ENCODE measurements at places on chromosomes 13 and 19.

- DNase-seq, result no peak
Observed at GRCh38 chr13:105048677-105049076, 1486.8 kb downstream of the EFNB2 start.

DNA sequence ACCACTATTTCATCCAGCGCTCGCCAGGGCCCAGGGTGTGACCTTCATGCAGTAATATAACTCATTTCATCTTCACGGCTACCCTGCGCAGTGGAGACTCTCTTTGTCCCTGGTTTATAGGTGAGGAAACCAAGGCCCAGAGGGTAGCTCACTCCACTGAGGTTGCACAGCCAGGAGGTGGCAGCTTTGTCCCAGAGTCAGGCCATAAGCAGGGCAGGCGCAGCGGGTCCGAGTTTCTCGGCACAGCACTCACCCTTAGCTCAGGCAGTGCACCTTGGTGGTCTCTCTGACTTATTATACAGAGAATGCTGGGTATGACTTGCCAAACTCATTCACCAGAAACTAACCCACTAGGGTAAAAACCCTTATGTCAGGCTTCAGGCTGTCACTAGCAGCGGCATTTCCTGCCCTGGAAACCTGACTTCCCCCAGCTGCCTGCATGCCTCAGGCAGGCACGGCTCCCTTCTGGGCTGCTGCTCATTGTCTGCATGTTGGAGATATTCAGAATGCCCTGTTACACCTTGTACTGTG is 24.5 kb downstream of the PPP5C start:
- DNase-seq, result no peak

DNA sequence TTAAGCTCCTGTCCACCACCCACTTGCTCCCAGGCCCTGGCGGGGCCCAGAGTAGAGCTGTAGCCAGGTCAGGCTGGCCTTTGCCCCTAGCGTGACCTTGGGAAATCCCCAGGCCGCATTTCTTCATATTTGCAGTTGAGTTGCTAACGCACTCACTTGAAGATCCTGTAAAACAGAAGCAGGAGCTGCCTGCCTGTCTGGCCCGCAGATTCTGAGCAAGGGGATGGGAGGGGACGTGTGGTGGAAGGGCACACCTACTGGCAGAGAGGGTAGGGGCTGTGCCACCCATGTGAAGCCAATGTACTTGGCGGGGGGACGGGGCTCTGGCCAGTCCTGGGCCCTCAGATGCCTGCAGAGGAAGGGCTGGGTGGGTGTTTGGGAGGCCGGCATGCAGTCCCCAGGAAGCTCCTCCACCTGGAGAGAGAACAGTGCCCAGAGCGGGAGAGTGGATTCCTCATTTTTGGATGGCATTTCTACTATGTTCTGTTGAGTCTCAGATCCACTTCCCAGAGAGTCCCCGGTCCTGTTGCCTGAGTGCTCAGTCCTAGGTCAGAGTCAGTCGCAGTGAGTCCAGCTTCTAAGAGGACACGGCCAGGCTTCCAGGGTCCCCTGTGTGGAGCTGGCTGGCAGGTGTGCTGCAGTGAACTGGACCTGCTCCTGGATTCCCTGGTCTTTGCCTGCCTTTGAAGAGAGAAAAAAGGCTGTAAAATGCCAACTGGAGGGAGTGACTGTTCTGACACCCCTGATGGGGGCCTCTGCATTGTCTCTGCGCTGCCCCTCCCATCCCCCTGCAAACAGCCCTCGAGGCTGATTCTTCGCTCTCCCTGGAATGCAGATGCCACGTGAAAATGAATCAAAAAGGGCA is 62.9 kb downstream of the GGACT start:
- DNase-seq, result peak; percentile 50

DNA sequence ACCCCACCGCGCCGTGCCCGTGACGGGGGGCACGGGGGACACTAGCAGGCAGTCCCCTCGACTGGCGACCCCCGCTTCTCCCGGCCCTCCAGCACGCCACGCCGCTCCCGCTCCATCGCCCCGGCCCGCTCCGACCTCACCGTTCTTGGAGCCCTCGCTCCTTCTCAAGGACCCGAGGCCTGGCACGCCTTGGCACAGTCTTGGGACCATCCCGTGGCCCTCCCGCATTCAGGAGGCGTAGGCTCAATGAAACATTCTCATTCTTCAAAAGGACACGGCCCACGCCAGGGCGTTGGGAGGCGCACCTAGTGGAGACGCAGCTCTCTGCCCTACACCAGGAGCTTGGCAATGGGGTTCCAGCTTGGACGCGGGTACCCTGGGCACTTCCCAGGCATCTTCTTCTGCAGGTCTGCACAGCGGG is 473 bp upstream of the CERS1 start:
- peak; percentile 42 for DNase-seq

GRCh38 chr13:42284068-42284467 is 12.1 kb downstream of the AKAP11 start:
- DNase-seq, result no peak

DNA sequence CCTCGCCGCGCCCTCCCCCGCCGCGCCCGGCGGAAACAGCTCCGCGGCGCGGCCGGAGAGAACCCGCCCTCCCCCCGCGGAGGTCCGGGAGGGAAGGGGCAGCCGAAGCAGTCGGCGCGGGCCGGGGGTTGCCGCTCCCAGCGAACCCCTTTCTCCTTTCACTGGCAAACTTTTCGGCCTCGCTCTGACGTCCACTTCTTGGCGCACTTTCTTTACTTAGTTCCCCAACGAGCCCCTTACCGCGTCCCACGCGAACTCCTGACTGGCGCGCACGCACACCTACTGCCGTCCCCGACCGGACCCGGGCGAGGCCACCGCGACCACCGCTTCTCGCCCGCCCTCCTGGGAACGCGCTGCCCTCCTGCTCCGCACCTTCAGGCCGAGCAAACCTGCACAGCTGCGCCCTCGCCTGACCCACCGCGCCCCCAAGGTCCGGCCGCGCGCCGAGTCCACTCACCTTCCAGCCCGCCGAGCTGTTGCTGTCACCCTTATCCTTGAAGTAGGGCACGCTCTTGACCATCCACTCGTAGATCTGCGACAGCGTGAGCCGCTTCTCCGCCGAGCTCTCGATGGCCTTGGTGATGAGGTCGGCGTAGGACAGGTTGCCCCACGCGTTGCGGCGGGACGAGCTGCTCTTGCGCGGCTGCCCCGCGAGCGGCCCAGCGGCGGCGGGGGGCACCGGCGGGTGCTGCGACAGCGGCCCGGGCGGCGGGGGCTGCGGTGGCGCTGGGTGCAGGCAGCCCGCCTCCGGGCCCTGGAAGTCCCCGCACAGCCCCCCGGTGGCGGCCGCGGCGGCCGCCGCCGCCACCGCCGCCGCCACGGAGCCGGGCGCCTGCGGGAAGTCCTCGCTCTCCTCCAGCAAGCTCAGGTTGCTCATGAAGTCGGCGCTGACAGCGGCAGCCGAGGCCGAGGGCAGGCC is 1.1 kb downstream of the FOXO1 start:
- no peak for DNase-seq

GRCh38 chr19:6227936-6228325 is 51.8 kb downstream of the MLLT1 start:
- DNase-seq, result peak; percentile 41

GRCh38 chr13:112839356-112840105 is 129.5 kb upstream of the MCF2L start:
- DNase-seq, result no peak

GRCh38 chr13:20658451-20659040 is 45.0 kb upstream of the IL17D start:
- no peak for DNase-seq

GRCh38 chr19:9178901-9179300 is at the start of gene OR7D2:
Gene OR7D2, plus strand, starts transcription at chr19:9178979. Its CDS starts 6,803 bp downstream, at chr19:9185782.
- no peak for DNase-seq

DNA sequence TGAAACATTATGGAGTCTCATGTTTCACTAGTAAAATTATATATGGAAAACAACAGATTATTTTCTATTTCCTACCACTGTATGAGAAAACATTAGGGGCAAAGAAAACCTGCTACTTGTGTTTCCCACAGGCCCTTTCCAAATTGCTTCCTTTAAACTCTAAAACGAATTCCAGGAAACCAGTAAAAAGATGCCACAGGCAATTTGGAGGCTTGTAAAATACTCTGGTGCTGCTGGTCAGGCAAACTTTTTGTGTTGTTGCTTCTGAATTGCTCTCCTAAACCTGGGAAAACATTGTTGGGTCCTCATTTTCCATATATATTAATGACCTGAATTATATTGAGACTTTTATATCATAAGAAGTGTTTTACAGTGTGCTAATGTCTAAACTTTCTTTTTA is 141.5 kb downstream of the TDRD3 start:
- DNase-seq, result peak; percentile 2

- DNase-seq, result peak; percentile 9
Observed at GRCh38 chr13:90187478-90188350, 1159.8 kb upstream of the MIR17HG start.

DNA sequence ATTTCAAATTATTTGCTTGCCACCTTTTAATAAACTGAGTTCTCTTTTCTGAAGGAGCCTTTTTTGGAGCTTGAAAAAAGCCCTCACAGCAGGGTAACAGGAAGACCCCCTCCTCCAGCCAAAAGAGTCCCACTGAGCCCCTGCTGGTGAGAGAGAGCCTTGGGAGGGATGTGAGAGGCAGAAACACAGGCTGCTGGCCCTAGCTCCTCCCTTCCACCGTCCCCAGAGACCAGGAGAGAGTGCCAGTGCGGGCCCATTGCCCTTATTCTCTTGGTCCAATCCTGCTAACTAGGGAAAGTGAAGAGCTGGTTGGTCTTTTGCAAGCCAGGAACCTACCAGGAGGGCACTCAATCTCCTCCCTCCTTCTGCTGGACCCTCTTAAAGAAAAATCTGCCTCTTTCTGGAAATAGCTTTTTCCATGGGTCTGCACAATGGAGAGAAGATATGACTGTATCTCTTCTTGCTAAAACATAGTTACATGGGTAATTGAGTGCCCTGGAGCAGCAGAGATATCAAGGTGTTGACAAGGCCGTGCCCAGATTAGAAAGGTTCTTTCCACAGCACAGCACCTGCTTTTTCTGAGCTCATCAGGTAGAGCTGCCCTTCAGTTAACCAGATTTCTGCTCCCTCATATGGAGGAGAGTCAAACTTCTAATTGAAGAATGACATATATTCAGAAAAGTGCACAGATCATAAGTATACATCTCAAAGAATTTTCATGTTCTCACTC is 113.9 kb downstream of the LRCH1 start:
- peak; percentile 42 for DNase-seq

DNA sequence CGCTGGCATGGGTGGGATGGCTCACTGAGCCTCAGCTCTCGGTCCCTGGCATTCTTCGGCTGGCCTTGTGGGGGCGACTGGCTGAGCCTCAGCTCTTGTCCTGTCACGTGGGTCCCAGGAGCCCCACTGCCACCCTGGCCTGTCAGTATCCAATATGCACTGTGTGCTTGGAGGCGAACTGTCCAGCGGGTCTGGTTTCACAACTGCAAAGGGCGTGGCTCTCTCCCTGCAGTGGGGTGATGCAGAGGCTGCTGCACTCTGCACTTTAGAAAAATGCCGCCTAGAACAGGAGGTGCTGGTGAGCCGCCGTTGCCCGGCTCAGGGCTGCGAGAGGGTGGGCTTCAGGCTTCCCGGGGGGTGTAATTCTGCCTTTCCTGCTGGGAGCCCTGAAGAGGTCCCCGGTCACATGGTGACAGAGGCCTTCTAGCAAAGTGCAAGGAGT is 17.0 kb upstream of the TMEM255B start:
- DNase-seq, result no peak

- DNase-seq, result peak; percentile 91
Observed at GRCh38 chr19:11137542-11138384, 17.8 kb downstream of the SPC24 start.

GRCh38 chr13:27933580-27934328 is 14.0 kb downstream of the PDX1 start:
- no peak for DNase-seq

DNA sequence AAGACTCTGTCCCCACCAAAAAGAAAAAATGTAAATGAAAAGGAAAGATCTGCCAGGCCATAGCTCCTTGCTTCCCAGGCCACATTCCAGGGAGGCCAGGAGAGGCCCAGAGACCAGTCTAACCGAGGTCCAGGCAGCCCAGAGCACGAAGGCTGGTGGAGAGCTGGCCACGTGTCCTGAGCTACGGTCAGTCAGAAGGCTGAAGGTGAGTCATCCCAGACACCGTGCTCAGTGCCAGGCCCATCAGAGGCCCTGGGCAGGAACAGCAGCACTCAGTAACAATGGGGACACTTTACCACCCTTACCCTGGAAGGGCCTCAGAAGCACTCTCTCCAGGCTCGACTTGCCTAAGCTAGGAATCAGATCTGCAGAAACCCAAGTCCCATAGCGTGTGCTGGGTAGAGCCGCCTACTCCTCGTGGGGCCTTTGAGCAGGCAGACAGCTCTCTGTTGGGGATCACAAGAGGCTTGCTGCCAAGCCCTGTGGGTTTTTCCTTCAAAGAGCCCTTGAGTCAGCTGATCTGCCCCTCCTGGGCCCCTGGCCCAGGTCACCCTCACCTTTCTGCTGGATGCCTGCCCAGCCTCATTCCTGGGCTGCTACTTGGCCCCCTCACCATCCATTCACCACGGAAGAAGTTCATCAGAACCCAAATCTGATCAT is 11.6 kb upstream of the DNMT1 start:
- DNase-seq, result no peak

- peak; percentile 12 for DNase-seq
Observed at GRCh38 chr13:84985860-84986259, 813.4 kb downstream of the SLITRK6 start.

DNA sequence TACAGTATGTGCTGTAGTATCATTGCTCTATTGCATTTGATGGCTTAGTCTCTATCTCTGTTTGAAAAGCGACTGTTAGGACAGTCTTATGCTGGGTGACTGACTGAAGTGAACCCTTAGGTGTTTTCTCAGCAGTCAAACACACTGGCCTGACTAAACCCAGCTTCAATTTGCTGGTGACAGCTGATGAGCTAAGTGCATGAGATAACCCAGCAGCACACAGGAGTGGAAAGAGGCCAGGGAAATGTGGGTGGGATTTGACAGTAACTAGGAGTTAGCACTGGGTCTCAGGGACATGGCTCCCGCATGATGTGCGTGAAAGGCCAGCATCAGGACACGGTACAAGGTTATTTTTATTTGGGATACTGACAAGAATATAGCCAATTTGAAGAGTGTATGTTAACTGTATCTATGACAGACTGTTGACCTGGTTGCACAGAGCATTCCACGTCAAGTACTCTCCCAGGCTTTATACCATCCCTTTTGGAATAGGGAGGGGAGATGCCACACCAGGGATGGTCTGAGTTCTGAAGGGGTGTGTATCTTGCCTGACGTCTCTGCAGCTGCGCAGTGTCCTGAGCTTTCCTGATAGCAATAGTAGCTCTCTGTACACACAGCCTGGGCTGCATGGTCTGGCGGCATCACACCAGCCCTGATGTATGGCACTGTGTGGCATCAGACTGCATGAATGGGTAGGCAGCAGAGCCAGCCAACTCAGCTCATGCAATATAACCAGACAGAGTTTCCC is 144.8 kb downstream of the FLT1 start:
- no peak for DNase-seq

DNA sequence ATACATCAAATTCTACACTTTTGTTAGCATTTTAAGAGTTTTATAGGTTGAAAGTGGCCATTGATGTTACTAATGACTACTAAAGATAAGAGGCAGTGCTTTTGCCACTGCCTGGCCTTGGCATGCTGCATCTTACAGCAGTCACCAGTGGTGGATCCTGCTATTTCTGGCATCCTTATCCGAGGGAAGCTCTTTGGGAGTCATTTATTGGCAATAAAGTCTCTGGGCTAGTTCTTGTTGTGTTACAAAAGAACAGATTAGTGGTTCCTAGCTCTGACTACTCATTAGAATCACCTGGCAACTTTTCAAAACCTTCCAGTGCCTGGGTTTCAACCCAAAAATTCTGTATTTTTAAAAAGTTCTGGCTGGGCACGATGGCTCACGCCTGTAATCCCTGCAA is 94.5 kb downstream of the ZMYM2 start:
- DNase-seq, result no peak

GRCh38 chr13:32150239-32150638 is 118.7 kb downstream of the FRY start:
- no peak for DNase-seq
